Esophagus squamous epithelium (tissue), 5 donors: ENCODE measurements at places on chromosomes 16 and 17.

GRCh38 chr17:35496451-35497290 lies 40.8 kb downstream of the SLFN12L start:
- no peak for DNase-seq

DNA sequence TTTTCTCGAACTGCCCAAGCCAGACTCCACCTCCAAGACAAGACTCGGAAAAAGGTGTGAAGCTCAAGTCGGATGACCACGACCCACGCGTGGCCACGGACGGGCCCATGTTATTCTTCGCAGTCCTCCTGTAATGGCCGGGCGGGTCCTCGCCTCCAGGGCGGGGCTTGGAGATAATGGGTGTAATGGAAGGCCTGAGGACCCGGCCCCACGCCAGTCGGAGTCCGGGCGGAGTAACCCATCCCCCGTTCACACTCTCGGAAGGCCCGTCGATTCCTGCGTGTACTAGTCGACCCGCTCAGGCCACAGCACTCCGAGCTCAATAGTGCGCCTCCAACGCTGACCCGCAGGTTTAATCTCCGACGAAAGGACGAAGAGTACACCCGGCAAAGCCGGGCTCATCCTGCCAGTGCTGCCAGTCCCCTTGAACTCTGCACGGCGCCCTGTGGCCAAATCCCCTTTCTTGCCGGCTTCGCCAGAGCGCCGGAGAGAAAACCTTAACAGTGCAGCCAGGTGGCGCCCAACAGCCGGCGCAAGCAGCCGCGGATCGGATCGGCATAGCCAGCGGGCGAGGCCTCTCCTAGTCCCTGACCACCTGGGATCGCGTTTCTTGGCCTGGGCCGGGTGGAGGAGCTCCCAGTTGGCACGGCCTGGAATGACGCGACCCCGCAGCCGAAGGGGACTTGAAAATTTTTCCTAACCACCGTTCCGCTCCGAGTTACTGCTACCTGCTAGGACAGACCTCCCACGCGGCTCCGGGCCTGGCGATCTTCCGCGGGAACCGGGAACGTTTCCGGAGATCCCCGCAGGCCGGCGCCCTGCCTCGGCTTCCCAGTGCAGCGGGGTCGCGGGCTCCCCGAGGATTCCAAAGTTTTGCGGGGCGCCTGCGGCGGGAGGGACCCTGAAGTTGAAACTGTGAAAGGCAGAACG lies 762.0 kb downstream of the KCNJ18 start:
- no peak for DNase-seq

- DNase-seq, result no peak
These were observed 76.8 kb downstream of the SEC14L1 start for GRCh38 chr17:77217566-77217965.

DNA sequence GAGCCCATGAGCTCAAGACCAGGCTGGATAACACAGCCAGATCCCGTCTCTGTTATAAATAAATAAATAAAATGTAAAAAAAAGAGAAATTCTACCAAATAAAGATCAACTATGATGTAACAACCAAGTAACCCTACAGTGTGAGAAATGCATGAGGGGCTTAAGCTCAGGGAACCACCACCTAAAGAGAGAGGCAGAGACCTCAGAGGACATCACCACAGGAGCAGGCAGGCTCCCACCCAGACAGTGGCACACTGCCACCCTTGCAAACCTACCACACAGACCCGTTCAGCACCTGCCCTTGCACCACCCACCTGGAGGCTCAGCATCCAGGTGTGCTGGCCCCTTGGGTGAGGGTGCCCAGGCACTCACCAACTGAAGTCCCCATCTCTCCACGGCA lies 45.6 kb downstream of the ANKRD11 start:
- DNase-seq, result no peak

DNA sequence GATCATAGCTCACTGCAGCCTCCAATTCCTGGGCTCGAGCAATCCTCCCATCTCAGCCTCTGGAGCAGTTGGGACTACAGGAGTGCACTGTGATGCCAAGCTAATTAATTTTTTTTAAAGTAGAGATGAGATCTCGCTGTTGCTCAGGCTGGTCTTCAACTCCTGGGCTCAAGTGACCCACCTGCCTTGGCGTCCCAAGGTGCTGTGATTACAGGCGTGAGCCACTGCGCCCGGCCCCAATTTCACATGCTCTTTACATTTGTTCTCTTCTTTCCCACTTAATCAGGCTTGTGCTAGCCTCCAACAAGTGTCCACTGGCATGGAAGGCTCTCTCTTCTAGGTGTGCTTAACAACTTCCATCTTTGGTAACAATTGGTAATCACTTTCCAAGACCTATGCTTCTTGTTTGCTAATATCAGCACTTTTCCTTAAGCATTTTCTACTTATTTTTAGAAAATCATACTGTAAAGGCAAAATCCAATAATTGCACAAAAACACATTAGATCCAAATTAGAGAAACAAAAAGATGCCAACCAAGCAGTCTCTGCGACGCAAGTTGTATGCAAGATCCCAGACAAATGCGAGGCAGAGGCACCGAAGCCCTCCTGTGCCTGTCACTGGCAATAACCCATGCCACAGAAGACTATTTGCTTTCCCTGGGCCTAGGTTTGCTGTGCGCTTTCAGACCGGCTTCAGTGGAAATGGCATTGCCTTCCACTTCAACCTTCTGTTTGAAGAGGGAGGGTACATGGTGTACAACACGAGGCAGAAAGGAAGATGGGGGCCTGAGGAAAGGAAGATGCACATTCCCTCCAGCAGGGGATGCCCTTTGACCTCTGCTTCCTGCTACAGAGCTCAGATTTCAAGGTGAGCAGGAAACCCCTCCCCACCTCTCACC lies 52.6 kb downstream of the NOS2 start:
- DNase-seq, result no peak

DNA sequence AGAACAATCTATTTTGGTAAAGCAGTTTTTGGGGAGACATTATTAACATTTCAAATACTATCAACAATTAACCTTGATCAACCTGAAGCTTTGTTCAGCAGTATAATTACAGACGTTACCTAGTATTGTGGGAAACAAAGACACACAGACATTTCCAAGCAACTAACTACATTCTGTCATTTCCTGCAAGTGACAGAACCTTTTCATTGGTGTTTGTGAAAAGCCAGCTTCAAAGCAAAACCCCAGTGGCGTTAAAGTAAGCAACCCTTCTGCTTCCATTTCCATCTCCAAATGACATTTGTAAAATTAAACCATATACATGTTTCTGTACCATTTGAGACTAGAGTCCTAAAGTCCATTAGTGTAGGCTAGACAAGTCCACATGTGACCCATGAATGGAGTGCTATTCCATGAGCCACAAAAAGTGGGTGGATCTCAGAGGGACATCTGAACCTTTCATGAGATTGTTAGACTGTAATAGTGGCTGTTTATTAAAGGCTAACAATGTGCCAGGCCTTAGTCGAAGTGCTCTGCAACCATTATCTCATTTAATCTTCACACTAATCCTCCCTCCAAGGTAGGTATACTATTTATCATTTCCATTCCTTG lies 101.2 kb downstream of the SSH2 start:
- no peak for DNase-seq

GRCh38 chr17:42846594-42847280 lies 2.4 kb downstream of the AOC2 start:
- no peak for DNase-seq

DNA sequence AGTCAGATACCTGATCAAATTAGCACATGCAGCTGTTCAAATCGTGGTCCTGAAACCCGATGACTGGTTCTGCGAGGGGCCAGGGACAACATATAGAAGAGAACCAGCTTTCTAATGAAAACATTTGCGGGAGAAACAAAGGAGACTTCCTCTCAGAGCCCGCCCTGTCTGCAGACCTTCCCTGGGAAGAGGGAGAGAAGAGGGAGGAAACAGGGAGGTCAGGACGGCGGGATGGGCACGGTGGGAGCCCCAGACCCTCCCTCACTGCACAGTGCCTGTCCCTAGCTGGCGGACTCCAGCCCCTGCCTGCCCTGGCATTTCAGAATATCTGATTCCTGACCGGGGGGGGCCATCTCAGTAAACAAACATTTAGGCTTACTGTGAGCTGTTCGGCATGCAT lies 317.3 kb downstream of the FOXL1 start:
- DNase-seq, result no peak

GRCh38 chr17:1783834-1784611 lies 22.2 kb downstream of the SERPINF1 start:
- no peak for DNase-seq

- DNase-seq, result no peak
These were observed 243.9 kb upstream of the MYOCD start for GRCh38 chr17:12421646-12422306.

DNA sequence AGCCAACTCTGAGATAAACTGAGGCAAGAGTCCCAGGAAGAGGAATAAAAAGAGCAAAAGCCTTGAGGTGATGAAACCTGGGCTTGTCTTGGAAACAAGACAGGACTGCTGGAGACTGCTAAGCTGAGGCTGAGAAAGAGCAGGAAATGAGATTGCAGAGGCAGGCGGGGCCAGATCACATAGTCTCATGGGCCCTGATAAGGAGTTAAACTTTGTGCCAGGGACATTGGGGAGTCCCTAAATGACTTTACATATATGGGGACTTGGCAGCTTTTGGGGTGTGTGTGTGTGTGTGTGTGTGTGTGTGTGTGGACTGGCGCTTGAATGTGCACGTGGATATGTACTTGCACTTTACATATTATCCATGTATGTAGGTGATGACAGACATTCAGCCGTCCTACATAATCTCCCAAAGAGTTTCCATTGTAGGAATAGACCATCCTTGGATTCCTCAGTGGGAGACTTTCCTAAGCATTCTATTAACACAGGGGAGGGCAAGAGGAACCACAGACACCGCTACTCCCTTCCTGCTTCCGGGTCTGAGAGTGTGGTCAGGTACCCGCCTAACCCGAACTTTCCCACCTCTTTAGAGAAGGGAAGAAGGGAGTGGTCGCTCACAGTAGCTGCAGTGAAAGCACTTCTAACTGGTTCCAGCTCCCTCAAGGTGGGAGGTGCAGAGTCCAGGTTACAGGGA lies 123.1 kb downstream of the LYRM1 start:
- DNase-seq, result no peak

DNA sequence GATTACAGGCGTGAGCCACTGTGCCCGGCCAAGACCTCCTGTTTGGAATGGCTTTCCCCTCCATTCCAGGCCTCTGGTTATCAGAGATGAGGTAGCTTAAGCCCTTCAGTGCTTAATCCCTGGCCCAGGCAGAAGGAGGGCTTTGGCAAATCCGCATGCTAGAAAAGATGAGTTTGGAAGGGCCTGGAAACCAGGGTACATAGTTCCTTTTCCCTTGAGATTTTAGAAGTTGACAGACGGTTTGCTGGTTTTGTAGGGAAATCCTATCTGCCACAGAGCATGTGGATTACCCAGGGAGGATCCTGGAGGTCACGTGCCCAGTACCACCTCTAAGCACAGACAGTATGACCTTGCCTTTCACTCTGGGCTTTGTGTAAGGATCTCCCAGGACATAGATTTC lies 114.7 kb upstream of the CACNG3 start:
- DNase-seq, result no peak

DNA sequence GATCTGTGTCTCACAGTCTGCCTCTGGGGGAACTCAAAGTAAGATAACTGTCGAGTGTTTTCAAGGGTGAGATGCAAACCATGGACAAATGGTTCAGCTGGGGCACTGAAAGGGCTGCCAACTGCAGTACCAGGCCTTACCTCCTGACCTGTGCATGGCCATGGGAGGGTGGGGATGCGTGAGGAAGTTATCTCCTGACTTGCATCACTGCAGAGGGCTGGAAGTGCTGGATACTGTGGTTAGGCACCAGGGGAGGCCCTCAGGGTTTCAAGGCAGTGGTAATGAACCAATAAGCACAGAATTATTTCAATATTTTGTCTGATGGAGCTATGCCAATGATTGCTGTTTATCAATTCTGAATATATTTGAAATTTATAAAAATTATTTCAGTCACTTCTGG lies 159.2 kb downstream of the CYLD start:
- DNase-seq, result no peak

DNA sequence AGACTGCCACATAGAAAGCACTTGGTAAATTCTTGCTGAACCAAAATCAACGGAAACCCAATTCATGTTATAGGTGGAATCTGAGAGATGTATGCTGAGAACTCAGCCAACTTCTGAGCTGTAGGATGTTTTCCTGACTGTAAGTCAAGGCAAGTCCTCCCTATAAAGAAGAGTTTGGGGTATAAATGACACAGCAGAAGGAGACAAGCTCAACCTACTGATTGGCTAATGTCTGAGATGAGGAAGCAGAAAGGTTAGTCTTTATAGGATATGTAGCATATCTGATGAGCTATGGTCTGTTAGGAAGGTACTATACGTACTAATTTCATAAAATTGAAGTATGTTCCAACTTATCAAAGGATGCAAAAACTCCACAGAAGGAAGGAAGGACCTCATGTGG lies 99.5 kb downstream of the XYLT1 start:
- no peak for DNase-seq

- no peak for DNase-seq
These were observed 21.9 kb upstream of the NKD1 start for GRCh38 chr16:50526249-50526648.

DNA sequence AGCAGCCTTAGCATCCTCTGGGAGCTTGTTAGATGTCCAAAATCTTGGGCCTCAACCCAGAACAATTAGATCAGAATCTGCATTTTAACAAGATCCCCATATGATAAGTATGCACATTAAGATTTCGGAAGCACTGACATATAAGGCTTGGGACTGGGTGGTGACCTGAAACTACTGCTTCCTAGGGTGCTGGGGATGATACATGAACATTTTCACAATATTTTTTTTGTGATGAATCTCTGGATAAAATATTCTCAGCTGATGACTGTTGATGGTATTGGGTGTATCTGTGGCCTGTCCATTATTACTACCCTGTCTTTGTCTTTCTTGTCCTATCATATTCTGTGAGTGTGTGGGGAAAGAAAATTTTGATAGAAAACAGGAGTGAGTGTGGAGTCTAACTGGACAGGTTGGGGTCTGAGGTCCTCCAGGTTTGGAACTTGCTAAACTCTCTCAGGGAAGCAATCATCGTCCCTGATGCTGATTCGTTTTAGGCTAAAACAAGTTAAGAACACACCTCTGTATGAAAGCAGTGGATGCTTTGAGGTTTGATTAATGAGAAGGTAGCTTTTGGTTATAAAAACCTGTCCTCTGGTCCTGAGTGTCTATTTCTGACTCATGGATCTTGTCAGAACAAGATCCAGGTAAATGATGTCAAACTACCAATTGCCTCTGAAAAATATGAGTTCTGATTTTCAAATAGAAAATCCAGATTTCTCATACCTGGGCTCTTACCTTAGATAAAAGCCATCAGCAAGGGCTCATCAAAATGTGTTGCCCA lies 23.2 kb downstream of the KRT23 start:
- no peak for DNase-seq

- no peak for DNase-seq
These were observed 57.5 kb downstream of the CYTH1 start for GRCh38 chr17:78724544-78724943.

DNA sequence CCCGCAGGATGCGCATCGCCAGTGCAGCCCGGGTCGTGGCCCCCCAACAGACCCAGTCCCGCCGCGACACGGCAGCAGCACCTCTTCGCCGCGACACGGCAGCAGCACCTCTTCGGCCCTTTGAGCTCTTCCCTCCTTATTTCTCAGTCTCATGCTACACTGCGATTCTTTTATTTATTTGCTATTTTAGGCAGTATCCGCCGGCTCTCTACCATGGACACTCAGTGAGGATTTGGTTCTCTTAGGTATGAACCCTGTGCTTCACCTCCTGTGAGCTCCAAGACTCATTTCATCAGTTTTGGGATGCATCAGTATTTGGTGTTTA lies 8.3 kb upstream of the MAP2K3 start:
- DNase-seq, result no peak
